ENCODE measurements at places on chromosomes 5 and 9.

GRCh38 chr5:169263591-169263990 lies 37.3 kb downstream of the SLIT3 start:
- DNase-seq, result no peak

GRCh38 chr5:36590513-36591286 lies 15.7 kb upstream of the SLC1A3 start:
- DNase-seq, result no peak

- no peak for DNase-seq
Measured at GRCh38 chr5:98763001-98763630, 10.3 kb upstream of the RGMB start.

GRCh38 chr5:635306-636055 lies 23.3 kb downstream of the CEP72 start:
- no peak for DNase-seq

- no peak for DNase-seq
Measured at GRCh38 chr5:149397530-149397929, 18.4 kb upstream of the IL17B start.

- no peak for DNase-seq
Measured at GRCh38 chr5:55918087-55919035, 67.2 kb downstream of the IL31RA start.
